ENCODE measurements at places on chromosomes 7 and 10.

GRCh38 chr7:30178748-30179436 is 44.1 kb downstream of the MTURN start:
- H3K27me3 ChIP-seq: no peaks in the 10 kb centered on the region
- H3K4me1 ChIP-seq: peaks cover 31% of the 10 kb centered on the region
- no peak for DNase-seq

GRCh38 chr10:121392657-121393056 is 205.6 kb downstream of the FGFR2 start:
- DNase-seq: no peak
- H3K27ac ChIP-seq: no peak overlapping the region
- H3K27me3 ChIP-seq: no peaks in the 10 kb centered on the region
- H3K4me1 ChIP-seq: no peaks in the 10 kb centered on the region
- H3K36me3 ChIP-seq: no peaks in the 10 kb centered on the region
- H3K4me3 ChIP-seq: no peak overlapping the region

- H3K27me3 ChIP-seq: no peaks in the 10 kb centered on the region
- H3K4me3 ChIP-seq: no peak overlapping the region
- no peaks in the 10 kb centered on the region for H3K36me3 ChIP-seq
- H3K4me1 ChIP-seq: peaks cover 47% of the 10 kb centered on the region
- no peak for DNase-seq
- H3K27ac ChIP-seq: peak overlapping the region; percentile 0
These were observed 132.9 kb downstream of the BICC1 start for GRCh38 chr10:58645416-58646146.

DNA sequence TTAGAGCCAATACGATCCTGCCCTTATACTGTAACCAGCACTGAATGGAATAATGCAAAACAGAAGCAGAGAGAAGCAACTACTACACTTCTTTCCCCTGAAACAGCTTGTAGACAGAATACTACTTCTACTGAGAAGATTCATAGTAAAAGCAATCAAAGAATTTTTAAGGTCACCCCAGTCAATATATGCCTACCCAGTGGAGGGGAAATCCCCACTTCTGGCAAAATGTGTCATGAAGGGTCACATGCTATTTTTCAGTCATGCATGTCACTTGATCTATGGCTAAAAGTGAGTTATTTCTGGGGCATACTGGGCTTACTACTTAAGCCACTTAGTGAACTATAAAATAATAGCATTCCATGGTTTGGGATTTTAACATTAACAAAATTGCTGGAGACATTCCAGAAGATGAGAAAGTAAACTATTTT is 25.6 kb downstream of the IRF5 start:
- no peak for DNase-seq
- no peak overlapping the region for H3K4me3 ChIP-seq
- H3K27ac ChIP-seq: peak overlapping the region; percentile 75
- H3K27me3 ChIP-seq: no peaks in the 10 kb centered on the region
- peaks cover 61% of the 10 kb centered on the region for H3K36me3 ChIP-seq
- peaks cover 11% of the 10 kb centered on the region for H3K4me1 ChIP-seq

DNA sequence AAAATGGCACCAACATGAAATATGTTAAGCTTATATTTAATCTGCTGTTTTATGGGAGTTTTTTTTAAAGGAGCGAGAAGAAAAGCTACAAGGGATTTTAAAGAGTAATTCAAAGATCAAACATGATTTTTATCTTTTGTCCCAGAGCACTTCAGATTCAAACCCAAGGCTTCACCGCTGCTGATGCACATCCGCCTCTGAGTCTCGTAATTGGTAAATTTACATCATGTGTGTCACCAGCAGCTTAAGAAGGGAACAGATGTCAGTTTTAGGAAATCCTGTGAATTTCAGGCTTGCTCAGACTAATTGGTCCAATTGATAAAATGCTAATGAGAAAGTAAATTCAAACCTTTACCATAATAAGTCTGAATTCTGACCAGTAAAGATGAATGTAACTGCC is 406.3 kb downstream of the GFRA1 start:
- H3K27me3 ChIP-seq: no peaks in the 10 kb centered on the region
- H3K4me3 ChIP-seq: no peak overlapping the region
- H3K4me1 ChIP-seq: no peaks in the 10 kb centered on the region
- no peaks in the 10 kb centered on the region for H3K36me3 ChIP-seq
- no peak overlapping the region for H3K27ac ChIP-seq

DNA sequence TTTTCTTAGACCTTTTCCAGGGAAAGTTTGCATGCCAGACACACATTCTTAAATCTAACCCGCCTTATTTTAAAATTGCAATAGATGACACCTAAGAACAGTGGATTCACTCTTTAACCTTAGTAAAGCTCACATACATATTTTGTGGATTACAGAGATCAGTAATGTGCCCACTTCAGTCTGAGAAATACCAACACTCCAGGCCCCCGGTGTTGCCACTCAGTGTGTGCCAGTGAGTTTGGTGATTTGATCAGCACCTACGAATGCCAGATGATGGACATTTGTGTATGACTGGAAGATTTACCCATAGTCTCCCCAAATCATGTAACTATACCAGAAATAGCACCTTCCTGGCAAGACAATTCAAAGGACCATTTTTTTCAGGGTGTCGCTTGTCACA is 2.6 kb downstream of the LRRN3 start:
- no peak overlapping the region for H3K4me3 ChIP-seq
- H3K36me3 ChIP-seq: no peaks in the 10 kb centered on the region
- no peaks in the 10 kb centered on the region for H3K27me3 ChIP-seq
- no peak for DNase-seq

DNA sequence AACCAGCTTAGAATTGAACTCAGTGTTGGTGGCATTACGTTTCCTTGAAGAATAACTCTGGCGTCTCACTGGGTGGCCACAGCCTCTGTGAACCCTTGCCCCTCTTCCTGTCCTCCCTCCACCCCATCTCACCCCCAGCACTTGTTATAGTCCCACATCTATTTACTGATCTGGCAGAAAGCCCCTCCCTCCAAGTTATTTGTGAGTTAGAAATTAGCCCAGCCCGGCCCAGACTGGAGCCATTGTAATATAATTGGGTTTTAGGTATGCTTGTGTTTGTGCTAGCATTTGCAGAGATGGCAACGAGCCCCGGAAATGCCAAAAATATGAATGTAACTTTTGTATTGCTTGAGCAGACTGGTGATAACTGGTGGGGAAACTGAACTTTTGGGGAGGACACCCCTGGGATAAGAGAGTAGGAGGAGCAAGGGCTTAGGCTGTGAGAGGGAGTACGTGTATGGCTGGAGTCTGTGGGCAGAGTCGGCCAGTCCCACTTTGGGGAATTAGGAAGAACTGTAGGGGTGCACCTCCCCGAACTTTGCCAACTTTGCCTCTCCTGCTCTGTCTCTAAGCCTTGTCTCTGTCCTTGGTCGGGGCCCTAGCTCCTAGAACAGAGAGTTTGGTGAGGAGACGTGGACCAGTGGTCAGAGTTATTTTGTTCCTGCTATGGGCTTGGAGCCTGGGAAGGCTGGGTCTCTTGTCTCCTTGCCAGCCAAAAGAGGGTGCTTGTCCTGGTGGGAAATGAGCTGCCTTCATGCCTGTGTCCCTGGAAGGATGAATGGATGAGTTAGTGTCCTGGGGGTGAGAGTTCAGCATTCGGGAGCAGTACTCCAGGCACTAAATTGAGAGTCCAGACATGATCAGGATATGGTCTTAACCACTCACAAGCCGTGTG is 19.3 kb upstream of the TRIM8 start:
- DNase-seq: no peak
- H3K27me3 ChIP-seq: no peaks in the 10 kb centered on the region
- H3K4me3 ChIP-seq: no peak overlapping the region
- peak overlapping the region; percentile 10 for H3K27ac ChIP-seq

- H3K4me1 ChIP-seq: no peaks in the 10 kb centered on the region
- no peak for DNase-seq
- no peaks in the 10 kb centered on the region for H3K27me3 ChIP-seq
- peaks cover 43% of the 10 kb centered on the region for H3K36me3 ChIP-seq
- no peak overlapping the region for H3K4me3 ChIP-seq
These were observed 55.7 kb downstream of the NOD1 start for GRCh38 chr7:30422922-30423321.

DNA sequence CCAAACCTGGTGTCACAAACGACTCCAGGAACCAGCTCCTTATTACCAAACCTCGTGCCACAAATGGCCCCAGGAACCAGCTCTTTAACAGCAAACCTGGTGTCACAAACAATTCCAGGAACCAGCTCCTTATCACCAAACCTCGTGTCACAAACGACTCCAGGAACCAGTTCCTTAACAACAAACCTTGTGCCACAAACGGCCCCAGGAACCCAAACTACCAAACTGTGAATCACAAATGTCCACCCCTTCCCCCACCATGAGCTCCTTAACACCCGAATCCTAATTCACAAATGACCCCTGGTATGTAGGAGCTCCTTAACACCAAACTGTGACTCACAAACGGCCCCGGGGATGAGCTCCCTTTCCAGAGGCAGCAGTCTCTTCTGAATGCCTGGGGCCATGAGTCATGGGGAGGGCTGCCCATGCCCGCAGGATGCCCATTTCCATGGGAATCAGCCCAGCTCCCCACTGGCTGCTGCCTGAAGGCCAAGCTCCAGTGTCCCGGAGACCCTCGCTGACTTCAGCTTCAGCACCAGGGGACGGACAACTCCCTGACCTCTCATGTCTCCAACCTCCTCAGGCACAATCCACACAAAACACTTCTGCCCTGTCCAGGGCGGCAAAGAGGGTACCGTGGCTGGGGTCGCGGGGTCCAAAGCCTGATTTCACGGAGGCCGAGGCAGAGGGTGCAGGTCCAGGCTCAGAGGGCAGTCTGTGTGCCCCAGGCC is 213.1 kb downstream of the ELFN1 start:
- H3K27ac ChIP-seq: no peak overlapping the region
- H3K4me1 ChIP-seq: peaks cover 15% of the 10 kb centered on the region
- no peaks in the 10 kb centered on the region for H3K27me3 ChIP-seq
- DNase-seq: no peak

- H3K27me3 ChIP-seq: no peaks in the 10 kb centered on the region
- peaks cover 42% of the 10 kb centered on the region for H3K4me1 ChIP-seq
- H3K4me3 ChIP-seq: no peak overlapping the region
- H3K27ac ChIP-seq: peak overlapping the region; percentile 56
- no peaks in the 10 kb centered on the region for H3K36me3 ChIP-seq
- DNase-seq: no peak
These were observed 36.3 kb downstream of the ARID5B start for GRCh38 chr10:61937631-61938351.

DNA sequence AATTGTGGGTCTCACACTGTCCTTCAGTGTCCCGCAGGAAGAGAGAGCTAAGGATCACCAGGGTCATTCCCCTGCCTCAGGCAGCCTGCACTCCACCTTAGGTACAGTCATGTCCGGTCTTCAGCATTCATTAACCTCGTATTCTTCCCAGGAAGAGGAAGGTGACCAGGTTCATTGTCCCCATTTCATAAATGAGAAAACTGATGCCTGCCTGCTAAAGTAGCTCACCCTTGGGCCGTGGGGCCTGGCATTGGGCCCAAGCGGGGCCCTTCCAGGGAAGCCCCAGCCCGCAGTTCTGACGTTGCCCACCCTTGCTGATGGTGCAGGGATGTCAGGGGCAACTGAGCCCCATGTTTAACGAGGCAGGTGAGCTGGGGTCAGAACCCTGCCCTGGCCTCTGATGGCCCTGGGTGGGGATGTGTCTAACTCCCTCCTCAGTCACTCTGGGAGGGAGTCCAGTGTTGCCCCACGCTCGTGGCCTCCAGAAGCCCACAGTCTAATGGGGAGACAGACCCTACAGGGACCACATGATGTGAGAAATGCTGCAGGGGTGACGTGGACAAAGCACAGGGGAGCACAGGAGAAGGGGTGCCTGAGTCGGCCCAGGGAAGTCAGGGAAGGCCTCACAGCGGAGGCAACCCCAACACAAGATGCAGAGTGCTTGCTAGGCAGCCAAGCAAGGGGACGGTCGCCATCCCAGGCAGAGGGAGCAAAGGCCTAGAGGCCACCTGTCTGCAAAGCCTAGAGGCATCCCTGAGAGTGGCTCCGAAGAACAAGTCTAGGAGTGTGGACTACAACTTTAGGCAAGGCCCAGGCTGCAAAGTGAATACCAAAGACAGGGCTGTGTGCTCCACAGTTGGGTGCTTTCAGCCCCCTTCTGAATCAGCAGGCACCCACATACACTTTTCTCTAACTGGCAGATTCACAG is 25.1 kb downstream of the DDIT4 start:
- no peak overlapping the region for H3K4me3 ChIP-seq
- H3K27me3 ChIP-seq: no peaks in the 10 kb centered on the region
- H3K4me1 ChIP-seq: peaks cover 19% of the 10 kb centered on the region
- no peak for DNase-seq
- H3K27ac ChIP-seq: peak overlapping the region; percentile 86

- H3K36me3 ChIP-seq: no peaks in the 10 kb centered on the region
- no peak for DNase-seq
- no peaks in the 10 kb centered on the region for H3K27me3 ChIP-seq
- H3K4me1 ChIP-seq: no peaks in the 10 kb centered on the region
- H3K4me3 ChIP-seq: no peak overlapping the region
- no peak overlapping the region for H3K27ac ChIP-seq
These were observed 33.2 kb downstream of the HELLS start for GRCh38 chr10:94578790-94579189.

DNA sequence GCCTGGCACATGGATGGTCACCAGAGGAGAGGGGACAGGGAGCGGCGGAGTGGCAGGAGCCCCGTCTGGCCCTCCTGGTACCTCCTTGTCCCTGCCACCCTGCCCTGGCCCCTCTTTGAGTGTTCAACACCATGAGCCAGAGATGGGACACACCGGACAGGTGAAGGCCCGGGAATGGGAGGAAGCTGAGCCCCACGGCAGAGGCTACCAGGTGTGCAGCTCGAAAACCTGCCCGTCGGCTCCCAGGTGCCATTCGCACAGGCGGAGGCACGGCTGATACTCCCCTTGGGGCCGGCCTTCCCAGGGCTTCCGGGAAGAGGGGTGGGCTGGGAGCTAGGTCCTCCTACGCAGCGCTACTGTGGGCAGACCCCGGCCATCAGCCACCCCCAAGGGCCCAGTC is 44.1 kb downstream of the TNRC18 start:
- no peak overlapping the region for H3K27ac ChIP-seq
- H3K36me3 ChIP-seq: peaks cover 40% of the 10 kb centered on the region
- H3K27me3 ChIP-seq: no peaks in the 10 kb centered on the region
- peaks cover 38% of the 10 kb centered on the region for H3K4me1 ChIP-seq
- no peak for DNase-seq
- no peak overlapping the region for H3K4me3 ChIP-seq

DNA sequence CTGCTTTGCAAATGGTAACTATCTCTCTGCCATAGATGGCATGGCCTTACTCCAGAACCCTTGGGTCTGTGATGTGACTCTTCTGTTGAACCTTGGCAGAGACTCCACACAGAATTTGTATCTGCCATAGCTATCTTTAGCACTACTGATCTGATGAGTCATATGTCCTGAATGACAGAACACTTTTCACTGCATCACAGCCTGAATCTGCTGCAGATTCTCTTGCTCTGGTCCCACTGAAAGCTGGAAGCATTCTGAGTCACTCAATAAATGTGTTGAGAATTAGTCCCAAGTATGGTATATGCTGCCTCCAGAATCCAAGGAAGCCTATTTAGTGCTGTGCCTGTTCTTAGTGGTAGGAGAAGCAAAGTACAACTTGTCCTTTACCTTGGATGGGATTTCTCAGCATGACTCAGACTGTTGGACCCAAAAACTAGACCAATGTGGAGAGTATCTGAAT is 39.5 kb upstream of the ANKRD1 start:
- no peaks in the 10 kb centered on the region for H3K36me3 ChIP-seq
- no peak overlapping the region for H3K4me3 ChIP-seq
- no peaks in the 10 kb centered on the region for H3K27me3 ChIP-seq
- no peak for DNase-seq
- peaks cover 7% of the 10 kb centered on the region for H3K4me1 ChIP-seq

Measured in suprapubic skin (tissue), 4 donors.